ENCODE measurements at places on chromosomes 11 and 22.
A peak's percentile ranks its signal among the peaks of the same experiment; 100 is the strongest.

GRCh38 chr11:132640952-132641351, 891.3 kb downstream of the OPCML start:
- DNase-seq, result no peak

GRCh38 chr11:116613206-116613875, 159.4 kb downstream of the BUD13 start:
- no peak for DNase-seq

DNA sequence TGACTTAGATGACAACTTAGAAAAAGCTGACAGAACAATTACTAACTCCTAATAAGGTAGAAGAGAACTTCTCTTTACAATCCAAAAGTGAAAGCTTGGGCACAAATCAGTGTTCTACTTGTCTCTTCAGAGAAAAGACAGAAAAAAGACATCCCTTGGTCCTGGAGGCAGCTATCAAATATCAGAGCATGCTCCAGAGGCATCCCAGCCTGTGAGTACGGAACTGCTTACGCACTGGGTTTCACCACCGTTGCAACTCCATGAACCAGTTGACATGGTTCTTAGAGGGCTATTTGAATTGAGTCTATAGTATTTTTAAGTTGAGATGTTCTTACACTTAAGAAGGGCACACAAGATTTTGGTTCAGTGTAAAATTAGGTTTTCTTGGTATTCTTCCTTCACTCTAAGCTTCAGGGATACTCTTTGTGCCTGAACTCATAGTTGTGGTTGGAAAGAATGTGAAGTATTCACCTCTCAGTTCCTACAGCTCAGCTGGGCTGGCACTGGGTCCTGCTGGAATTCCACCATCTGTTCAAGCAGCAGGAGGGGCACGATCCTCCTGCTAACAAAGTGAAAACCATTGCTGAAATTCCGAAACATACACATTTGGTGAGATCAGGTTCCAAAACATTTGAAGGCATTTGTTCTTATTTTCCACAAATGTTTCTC, 6.3 kb downstream of the AKIP1 start:
- DNase-seq, result peak; percentile 96

DNA sequence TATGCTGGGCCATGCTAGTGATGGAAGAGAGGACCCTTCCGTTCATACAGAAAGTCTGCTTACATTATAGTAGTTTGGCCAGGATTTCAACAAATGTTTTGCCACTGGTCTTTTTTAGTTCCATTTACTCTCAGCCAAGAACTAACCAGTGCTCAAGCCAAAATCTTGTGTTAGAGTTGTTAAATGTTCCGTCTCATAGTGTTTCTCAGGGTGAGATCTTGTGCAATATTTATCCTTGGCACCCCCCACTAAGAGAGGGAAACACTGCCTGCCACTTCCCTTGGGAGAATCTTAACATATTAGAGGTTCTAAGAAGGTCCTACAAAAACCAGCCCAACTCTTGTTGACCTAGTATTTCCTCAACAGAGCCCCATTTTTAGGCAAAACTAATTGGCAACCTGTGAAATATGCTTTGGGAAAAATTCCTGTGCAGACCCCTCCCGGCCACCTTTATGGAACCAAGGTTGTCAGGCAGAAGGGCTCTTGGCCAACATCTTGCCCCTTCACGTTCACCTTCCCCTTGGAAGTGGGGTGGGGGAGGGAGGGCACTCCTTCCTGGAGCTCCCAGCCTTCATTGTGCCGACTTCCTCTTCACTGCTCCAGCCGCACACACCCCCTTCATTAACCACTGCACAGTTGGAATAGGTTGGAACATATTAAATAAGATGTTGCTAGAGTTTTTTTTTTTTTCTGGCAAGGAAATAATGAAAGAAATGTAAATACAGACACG, 173.2 kb upstream of the SORL1-AS1 start:
- DNase-seq, result peak; percentile 68

GRCh38 chr11:20046416-20046815, 113.9 kb downstream of the DBX1 start:
- no peak for DNase-seq

GRCh38 chr11:105183987-105184386, 44.4 kb upstream of the CARD18 start:
- no peak for DNase-seq

- peak; percentile 93 for DNase-seq
Measured at GRCh38 chr11:96307776-96308140, 35.2 kb downstream of the MAML2 start.

GRCh38 chr11:36711104-36711825, 113.2 kb upstream of the RAG2 start:
- DNase-seq, result no peak

- peak; percentile 72 for DNase-seq
Measured at GRCh38 chr11:121250843-121251242, 41.7 kb upstream of the SC5D start.

- DNase-seq, result peak; percentile 26
Measured at GRCh38 chr11:107962181-107962580, 33.9 kb downstream of the RAB39A start.

DNA sequence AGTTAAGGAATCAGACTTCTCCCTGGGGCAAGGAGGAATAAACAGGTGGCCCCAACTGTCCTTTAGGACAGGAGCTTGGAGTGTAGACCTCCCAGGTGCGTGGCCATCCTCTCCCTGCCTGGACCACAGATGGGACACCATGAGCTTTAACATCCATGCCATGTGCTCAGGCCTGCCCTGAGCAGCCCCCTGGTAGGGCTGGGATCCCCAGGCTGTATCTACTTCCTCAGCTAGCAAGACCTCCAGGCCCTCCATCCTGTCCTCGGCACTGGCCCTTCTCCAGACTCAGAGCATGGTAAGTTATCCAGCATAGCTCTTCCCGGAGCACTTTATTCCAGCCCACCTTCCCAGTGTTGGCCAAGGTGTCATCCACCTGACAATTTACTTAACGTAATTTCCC, 5.7 kb downstream of the CD6 start:
- no peak for DNase-seq

DNA sequence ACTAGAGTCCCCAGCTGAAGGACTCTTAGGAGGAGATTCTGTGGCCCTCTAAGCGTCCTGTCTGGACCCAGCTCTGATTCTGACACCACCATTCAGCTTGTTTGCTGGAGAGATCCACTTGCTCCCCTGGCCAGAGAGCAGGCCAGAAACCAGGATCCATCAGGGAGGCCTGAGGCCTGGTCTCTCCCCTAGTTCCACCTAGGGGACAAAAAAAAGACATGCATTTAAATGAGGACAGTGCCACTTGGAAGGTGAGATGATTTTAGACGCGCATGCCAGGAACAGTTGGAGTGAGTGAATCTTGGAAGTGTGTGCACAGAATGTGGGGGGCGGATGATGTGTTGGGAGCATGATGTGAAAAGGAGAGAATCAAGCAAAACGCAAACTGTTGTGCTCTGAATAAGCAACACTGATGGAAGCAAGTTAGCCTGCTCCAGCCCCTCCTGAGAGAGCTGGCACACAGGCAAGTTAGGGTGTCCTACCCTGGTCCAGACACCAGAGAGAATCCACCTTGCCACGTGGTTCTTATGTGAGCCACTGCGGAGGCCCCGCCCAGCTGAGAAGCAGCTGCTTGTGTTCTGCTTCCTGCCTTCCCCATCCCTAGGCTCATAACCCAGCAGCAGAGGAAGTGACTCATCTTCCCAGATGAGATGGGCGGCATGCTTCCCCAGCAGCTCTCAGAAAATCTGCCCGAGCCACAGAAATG, 8.0 kb upstream of the SLCO2B1 start:
- peak; percentile 89 for DNase-seq

DNA sequence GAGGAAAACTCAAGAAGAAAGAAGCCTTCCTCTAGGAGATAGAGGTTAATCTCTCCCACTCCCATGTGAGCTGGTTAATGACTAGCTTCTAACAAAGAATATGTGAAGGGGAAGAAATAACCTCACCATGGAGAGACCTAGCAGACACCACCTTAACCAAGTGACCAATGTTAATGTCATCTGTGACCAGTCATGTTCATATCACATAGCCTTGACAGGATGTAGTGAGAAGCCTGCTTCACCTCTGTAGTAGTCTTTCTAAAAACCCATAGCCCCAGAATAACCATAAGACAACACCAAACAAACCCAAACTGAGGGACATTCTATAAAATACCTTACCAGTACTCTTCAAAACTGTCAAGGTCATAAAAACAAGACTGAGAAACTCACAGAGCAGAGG, 21.5 kb upstream of the POU2AF1 start:
- no peak for DNase-seq

- DNase-seq, result no peak
Measured at GRCh38 chr11:17974246-17974645, 38.6 kb downstream of the SERGEF start.

Data from fibroblast of lung (primary cell).